Fibroblast of skin of scalp (primary cell): ENCODE measurements at places on chromosomes 16 and 17.

- DNase-seq = no peak
These were observed 44.0 kb upstream of the NOG start for GRCh38 chr17:56549501-56549900.

- DNase-seq = no peak
These were observed 103.8 kb downstream of the MARF1 start for GRCh38 chr16:15539197-15539596.

DNA sequence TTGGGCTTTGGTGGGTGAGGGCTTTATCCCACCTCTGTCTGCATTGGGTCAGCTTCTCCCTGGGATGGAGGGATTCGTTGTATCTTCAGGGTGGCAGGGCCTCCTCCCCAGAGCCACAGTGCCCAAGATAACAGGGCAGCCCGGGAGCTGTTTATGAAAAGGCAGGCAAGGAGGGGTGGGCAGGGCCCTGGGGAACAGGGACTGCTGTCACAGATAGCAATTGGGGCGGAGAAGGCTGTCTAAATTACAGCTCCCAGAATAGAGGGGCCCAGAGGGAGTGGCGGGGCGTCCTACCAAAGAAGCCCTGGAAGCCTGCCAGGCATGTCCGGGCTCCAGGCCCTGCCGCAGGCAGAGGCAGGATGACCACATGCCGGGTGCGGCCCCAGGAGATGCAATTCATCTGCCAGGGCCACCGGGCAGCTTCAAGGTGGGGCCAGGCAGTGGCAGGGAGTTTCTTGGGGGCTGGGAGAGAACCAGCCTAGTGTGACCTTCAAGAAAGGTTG lies 18.8 kb upstream of the PHOSPHO1 start:
- DNase-seq = peak; percentile 23

GRCh38 chr16:28835864-28836760 lies 10.0 kb downstream of the TUFM start:
- DNase-seq = no peak

DNA sequence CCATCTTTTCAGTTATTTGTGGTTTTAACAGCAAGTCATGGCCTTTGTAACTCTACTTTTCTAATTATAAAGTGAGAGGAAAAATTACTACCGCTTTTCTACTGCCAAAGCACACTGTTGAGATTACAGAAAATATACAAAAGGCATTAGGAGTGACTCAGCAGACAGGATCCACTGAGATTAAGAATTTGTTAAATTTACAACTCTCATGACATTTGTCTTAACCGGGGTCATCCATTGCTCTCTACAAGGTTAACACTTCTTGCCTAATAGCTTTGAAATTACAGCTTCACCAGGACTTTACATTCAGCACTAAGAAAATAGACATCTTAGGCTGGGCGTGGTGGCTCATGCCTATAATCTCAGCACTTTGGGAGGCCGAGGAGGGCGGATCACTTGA lies 93.4 kb downstream of the SSH2 start:
- DNase-seq = peak; percentile 41

GRCh38 chr17:1829216-1829591 lies 498 bp downstream of the SMYD4 start:
- DNase-seq = no peak
